Activated gamma-delta T cell treated with Interleukin-2 at 50 U/mL for 16 hours (primary cell): ENCODE measurements at places on chromosomes 7 and 10.
A peak's percentile ranks its signal among the peaks of the same experiment; 100 is the strongest.

DNA sequence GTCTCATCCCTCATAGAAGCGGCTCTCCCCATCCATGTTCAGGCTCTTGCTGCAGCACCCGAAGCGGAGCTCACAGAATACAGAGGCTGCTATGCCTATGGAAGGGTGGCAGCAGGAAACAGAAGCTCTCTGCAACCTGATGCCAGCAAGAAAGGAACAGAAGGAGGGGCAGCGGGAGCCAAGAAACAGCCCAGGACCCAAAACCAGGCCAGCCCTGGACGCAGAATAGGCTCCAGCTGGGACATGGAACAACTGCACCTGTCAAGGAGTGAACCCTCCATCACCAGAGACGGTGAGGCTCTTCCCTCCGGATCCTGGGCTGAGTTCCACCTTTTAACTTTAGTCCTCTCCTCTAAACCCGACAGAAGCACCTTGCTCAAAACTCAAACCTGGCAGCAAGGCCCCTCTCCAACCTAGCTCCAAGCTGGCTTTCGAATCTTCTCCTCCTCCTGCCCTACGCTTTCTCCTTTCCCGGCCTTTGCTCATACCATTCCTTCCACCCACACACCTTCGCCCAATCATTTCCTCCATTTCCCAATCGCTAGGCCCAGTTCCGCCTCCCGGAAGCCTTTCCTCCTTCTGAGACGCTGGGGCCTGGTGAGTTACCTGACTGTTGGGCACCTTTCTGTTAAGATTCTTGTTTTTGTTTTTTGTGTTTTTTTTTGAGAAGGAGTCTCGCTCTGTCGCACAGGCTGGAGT lies 122.8 kb upstream of the ZNF92 start:
- no peak for DNase-seq

DNA sequence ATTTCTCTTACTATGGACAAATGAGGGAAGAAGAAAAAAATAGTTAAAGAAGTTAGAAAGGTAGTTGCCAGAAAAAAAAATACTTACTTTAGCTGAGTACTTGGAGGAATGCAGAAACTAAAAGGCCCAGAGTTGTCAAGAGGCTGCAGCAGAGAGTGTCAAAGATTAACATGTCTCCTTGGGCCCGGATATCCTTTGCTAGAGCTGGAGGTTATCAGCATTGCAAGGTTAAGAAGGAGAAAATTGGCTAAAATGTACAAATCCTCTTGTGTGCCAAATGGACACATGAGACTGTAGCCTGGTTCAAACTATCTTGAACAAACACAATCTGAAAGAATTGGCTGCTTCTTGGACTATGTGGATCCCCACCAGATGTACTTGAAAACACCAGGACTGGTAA lies 377.0 kb downstream of the SEMA3D start:
- DNase-seq, result no peak

- no peak for DNase-seq
Observed at GRCh38 chr7:95334447-95334846, 10.1 kb upstream of the PON1 start.

DNA sequence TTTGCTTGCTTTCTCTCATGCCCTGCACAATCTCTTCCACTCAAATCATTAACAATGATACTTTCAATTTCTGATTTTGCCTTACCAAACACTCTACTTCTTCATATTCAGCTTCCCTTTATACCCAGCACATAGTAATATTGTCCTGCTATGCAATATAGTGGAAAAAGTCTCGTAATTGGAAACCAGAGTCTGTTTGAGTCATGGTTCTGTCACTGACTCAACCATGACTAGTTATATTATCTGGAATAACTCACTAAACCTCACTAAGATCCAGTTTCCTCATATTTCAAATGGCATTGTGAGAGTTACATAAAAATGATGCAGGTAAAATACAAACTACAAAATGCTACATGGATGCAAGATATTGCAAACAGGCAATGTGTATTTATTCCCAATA lies 98.5 kb upstream of the LRRTM3 start:
- no peak for DNase-seq

- no peak for DNase-seq
Observed at GRCh38 chr10:3623746-3624145, 161.3 kb downstream of the KLF6 start.

GRCh38 chr7:44973610-44974401 lies 5.0 kb downstream of the MYO1G start:
- DNase-seq, result peak; percentile 65

- DNase-seq, result no peak
Observed at GRCh38 chr10:77501152-77501845, 136.3 kb downstream of the KCNMA1 start.

DNA sequence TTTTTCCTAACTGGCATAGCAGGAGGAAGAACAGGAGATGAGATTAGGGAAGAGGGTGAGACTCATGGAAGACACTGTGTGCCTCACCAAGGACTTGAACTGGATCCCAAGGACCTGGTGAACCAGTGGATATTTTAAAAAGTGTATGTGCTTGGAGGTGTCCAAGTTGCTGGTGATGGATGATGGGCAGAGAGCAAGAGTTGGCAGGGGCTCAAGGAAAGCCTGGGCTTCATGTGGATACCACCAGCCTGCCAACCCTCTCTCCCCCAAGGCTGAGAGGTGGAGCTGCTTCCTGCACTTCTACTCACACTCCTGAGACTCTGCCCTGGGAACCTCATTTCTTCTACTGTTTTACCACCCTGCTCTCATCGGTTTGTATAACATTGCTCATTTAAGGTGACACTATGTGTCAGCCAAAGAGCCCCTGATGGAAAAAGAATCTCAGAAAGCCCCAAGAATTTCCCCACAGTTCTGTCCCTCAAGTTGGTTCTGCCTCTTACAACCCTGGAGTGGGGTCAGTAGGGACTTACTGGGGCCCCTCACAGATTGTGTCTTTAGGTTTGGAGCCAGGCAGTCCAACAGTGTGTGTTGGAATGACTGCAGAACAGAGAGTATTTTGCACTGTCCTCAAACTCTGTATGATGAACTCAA lies 56.2 kb upstream of the PDCD4 start:
- no peak for DNase-seq

DNA sequence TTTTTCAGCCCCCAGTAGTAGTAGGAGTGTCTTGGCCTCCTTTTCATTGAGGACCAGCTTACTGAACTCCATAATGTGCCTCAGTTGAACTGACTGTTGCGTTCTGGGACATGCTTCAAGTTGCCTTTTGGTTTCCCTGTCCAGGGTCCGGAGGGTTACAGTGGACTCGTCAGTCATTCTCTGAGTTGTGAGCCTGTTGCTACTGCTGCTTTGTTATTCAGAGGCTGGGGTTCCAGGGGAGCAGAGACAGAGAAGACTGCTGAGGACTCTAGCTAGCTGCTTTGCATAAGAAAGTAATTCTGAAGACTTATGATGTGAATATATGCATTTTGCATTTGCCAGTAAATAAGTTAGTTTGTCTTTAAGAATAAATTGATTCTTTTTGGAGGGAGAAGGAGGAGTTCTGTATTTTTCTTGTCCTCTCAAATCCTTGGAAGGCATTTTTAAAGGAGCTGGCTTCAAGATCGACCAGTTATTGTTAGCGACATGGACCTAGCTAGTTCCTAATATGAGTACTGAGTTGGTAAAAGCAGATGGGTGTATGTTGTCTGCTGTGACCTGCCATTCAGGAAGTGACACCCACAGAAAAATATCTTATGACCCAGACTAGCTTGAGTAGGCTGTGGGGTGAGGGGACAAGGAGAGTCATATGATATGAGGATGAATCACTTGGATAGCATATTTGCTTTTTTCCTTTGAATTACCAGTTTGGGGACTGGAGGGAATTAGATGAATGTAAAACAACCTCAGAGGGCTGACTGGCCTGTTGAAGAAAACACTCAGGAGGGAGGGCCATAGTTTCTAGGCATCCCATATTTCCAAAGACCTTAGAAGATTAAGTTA lies 8.3 kb downstream of the PI4K2A start:
- DNase-seq, result peak; percentile 36

- DNase-seq, result no peak
Observed at GRCh38 chr7:23474094-23474828, 4.0 kb upstream of the IGF2BP3 start.

GRCh38 chr10:75596930-75597620 lies 165.7 kb downstream of the LRMDA start:
- no peak for DNase-seq

- no peak for DNase-seq
Observed at GRCh38 chr7:98994046-98994944, 116.0 kb downstream of the TRRAP start.

GRCh38 chr10:7410862-7411670 lies at the start of gene SFMBT2:
SFMBT2 (minus strand) TSS chr10:7411034; CDS start chr10:7381898, 29,136 bp downstream.
- DNase-seq, result peak; percentile 49

- no peak for DNase-seq
Observed at GRCh38 chr10:85764108-85764507, 602.5 kb downstream of the GRID1 start.

DNA sequence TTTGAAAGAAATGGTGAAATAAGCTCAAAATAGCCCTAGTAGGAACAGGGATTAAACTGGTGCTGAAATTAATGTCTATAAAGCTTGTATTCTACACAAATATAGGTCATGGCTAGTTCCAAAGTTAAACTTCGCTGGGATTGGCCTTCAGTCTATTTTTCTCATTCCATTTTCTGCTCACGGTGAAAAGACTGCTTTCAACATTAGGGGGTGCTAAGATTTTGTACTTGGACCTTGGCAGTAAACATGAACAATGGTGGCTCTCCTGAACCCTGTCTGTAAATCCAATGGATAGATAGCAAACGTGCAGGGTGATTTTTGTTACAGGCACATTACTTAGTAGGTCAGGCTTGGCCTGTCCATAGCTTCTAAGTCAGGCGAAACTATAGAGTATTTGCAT lies 36.0 kb upstream of the RSU1 start:
- no peak for DNase-seq

DNA sequence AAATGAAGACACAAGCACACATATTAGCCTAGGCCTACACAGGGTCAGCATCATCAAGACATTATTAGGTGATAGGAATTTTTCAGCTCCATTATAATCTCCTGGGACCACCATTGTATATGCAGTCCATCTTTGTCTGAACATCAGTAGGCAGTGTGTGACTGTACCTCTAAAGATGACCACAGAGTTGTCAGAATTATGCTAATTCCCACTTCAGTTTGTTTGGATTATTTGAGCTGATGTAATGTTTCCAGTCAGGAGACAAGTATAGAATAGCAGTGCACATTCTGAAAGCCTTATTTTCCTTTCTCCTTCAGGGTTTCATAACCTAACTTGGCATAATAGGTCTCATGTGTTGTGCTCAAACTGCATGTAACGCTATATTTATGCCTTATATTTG lies 306.4 kb downstream of the NXPH1 start:
- DNase-seq, result no peak

DNA sequence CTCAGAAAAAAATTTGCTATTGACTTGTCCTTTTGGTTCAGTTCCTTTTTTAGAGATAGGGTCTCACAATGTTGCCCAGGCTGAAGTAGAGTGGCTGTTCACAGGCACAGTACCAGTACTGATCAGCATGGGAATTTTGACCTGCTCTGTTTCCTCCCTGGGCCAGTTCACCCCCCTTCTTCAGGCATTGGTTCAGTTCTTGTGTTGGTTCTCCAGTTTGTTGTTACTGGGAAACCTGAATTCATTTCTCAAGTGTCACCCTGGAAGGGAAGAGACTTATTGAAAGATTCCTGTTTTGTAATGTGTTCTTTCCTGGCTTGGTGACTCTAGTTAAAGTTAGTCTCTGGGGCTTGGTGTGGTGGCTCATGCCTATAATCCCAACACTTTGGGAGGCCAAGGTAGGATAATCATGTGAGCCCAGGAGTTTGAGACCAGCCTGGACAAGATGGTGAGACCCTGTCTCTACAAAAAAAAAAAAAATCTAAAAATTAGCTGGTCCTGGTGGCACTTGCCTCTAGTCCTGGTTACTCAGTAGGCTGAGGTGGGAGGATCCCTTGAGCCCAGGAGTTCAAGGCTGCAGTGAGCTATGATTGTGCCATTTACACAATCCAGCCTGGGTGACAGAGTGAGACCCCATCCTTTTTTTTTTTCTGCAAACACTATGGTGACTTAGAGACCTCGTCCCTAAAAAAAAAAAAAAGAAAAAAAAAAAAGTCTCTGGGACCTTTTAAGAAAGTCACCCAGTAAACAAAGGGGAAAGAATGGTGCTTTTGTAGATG lies 52.7 kb downstream of the CNNM2 start:
- no peak for DNase-seq

GRCh38 chr7:99848420-99849216 lies 20.8 kb downstream of the CYP3A43 start:
- no peak for DNase-seq

DNA sequence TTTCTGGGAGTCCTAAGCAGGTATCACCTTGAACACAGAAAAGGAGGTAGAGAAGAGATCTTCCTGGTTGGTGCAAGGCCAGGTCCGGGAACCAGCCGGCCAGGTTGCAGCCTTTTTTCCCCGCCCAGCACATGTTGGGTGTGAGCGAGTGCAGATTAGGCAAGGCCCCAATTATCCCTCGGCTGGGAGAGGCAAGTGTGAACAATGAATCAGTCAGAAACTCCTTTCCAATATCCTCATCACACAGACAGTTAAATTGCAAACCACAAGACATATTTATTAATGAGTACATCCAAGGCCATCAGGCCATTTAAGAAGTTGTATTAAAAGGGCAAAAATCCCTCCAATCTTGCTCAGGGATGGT lies 115.0 kb upstream of the AFAP1L2 start:
- DNase-seq, result no peak

DNA sequence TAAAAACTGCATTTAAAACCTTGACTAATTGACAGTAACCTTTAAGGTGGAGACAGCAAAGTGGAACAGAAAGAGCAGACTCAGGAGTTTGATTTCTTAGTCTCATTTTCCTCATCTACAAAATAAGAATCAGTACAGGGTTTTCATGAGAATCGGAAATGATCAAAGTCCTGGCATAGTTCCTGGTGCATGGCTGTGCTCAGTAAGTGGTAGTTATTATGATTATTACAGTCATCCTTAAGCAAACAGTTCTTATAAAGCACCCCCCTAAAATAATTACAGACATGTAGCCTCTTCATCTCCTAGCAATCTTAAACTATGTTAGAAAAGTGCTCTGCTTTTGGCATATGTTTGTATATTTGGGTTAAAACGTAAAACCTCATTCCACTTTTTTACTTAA lies 18.0 kb downstream of the NEBL start:
- no peak for DNase-seq

DNA sequence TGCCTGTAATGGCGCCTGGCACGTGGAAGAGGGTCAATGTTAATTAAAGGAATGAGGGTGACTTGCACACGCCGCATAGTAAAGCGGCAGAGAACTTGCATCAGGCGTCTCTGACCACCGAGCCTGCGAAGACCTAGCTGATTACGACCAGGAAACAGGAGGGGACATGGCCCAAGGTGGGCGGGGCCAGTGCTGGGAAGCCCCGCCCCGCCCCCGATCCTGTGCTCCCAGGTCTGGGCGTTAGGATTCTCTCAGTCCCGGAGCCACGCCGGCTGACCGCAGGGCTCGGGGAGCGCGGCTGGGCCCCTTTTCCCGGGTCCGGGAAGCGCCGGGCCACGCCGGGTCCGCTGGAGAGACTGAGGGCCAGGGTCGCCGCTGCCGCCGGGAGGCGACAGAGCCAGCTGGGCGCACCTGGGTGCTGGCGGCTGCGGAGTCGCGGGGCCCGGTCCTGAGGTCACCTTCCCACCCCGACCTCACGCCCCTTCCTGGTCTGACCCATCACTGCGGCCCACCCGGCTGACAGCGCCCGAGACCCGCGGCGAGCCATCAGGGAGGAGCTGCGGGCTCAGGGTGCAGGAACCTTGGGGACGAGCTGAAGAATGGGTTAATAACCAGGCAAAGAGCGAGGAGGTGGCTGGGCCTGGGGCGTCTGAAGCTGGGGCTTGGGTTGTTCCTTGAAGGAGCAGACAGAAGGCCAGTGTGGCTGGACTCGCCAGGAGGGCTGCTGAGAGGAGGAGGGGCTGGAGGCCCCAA lies 23.0 kb upstream of the GRID1 start:
- DNase-seq, result no peak

- no peak for DNase-seq
Observed at GRCh38 chr7:44463169-44463808, 27.2 kb downstream of the NUDCD3 start.
